ENCODE measurements at places on chromosomes 2 and 18.

GRCh38 chr2:85388878-85389538 is 21.2 kb downstream of the CAPG start:
- no peak for DNase-seq

DNA sequence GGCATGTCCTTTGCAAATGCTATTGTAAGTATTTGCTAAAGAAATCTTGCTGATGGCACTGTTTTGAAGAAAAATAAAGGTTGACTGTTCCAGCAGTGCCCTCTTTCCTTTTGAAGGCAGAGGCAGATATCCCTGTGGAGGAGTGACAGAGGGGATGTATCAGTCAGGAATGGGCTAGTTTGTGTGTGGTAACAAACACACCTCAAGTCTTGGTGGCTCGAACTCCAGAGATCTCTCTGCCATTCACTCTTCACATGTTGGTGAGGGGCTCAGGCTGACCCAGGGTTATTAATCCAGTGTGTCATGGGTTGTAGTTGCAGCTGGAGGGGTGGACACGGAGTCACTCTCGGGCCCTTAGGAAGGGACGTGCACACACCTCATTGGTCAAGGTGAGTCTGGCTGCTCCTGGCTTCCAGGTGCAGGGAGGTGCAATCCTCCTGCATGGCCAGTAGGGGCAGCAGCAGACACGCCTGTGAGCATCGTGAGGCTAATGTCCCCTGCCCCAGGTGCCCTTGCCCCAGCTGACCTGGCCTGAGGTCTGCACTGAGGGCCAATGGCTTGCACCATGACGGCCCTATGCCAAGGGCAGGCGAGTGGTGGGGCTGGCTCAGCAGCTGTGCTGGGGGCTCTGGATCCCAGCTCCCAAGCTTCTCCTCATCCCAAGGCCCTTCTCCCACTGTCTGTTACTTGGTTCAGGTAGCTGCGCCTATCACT is 146.5 kb downstream of the ASB1 start:
- DNase-seq = no peak

- DNase-seq = no peak
Measured at GRCh38 chr2:109690457-109690821, 76.3 kb downstream of the SOWAHC start.

DNA sequence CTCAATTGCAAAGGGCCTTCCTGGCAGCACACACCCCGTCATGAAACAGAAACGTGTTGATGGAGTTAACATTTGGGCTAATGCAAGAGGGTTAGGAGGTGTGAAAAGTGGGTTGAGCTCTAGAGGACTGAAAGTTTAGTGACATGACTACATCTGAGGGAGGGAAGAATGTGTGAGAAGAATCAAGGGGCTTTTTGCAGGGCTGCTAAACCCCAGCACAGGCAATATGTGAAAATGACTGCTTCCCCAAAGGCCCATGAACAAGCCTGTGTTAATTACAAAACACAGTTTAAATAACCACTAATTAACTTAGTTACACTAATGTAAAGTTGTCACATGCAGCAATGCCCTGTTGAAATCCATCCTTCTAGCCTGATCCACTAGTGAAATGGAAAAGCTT is 63.4 kb upstream of the PEX13 start:
- DNase-seq = no peak

DNA sequence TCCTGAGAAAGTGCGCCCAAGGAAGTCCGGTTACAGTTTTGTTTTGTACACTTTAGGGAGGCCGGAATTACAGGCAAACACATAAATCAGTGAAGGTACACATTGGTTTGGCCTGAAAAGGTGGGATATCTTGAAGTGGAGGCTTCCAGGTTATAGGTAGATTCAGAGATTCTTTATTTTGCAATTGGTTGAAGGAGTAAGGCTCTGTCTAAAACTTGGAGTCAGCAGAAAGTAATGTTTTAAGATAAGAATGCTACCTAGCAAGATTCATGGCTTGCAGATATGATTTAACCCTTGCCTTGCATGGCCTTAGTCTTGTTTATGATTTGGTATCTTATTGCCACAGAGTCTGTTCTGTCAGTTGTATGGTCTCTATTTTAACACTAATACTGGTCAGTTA is 165.9 kb upstream of the NDUFV2 start:
- no peak for DNase-seq

GRCh38 chr2:201138401-201138970 is 22.5 kb downstream of the CFLAR start:
- no peak for DNase-seq

Measured in activated CD4-positive, alpha-beta T cell treated with anti-CD3 and anti-CD28 coated beads, Interleukin-2, amount 50 U/mL, for 1 hour (primary cell).